ENCODE measurements at places on chromosomes 1 and 21.

- no peak for DNase-seq
Observed at GRCh38 chr1:11878891-11879190, 20.1 kb upstream of the NPPB start.

GRCh38 chr21:41648591-41649031 lies 118.2 kb downstream of the RIPK4 start:
- DNase-seq, result no peak

- no peak for DNase-seq
Observed at GRCh38 chr1:235553112-235553551, 48.9 kb upstream of the B3GALNT2 start.

DNA sequence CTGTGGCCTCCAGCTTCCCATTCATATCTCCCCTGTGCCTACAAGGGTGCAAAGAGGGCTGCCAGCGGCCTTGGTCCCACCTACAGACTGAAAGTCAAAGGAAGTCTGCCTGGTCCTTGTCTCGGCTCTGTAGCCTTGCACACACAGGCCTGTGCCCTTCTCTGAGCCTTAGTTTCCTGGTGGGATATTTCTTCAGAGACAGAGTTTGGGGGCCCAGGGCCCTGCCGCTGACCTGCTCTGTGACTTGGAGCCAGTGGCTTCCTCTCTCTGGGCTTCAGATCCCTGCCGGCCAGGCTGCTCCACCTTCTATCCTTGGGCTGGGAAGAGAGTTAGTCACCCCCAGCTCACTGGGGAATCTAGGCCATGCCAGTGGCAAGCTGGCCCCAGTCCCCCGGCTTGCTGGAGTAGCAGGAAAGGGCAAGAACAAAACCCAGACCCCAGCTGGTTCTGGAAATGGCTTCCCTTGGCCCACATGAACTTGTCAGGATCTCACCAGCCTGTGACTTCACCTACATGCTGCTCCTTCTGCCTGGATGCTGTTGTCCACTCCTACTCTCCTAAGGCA lies 1.0 kb upstream of the TMEM61 start:
- no peak for DNase-seq

- no peak for DNase-seq
Observed at GRCh38 chr1:107954126-107954525, 10.9 kb downstream of the VAV3 start.

GRCh38 chr1:181073638-181074037 lies 14.9 kb upstream of the IER5 start:
- DNase-seq, result peak; percentile 37

GRCh38 chr1:101965341-101965740 lies 31.4 kb downstream of the OLFM3 start:
- no peak for DNase-seq

DNA sequence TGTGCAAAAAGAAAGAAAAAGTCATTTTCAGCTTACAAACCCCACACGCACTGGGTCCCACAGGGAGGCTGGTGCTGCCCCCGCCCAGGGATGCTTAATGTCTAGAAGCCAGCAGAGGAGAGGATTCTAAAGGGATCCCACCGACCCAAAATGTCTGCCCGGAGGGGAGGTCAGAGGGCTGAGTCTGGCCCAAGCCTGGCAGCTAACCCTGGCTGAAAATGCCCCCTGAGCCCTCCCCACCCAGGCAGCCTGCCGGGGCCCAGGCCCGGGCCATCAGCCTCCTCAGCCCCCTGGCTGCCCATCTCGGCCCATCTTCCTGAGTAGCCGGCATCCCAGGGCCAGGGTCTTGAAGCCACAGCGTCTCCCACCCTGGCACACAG lies 33.5 kb downstream of the ACOT7 start:
- no peak for DNase-seq

DNA sequence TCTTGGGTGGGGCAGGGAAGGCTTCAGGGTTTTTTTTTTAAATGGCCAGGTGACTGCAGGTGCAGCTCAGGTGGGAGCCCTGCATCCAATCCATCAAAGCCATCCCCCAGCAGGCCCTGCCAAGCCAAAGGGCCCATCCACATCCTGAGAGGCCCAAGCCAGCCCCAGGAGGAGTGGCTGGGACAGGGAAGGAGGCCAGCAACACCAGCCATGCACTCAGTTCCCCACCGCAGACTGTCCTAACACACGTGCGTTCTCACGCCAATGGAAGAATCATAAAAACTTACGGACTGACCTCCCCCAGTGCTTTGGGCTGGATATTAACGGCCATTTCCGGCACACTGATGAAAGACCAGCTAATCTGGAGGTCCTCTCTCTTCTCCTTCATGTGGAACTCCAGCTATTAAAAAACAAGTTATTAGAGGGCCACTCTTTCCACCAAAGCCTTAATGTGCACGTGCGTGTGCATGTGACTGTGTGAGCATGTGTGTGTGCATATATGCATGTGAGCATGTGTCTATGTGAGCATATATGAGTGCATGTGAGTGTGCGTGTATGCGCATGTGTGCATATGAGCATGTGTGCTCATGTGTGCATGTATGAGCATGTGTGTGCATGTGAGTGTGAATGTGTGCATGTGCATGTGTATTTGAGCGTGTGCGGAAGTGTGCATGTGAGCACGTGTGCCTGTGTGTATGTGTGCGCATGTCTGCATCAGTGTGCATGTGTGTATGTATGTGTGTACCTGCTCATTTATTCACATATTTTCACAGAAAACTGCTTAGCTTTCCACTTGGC lies 35.1 kb downstream of the C2CD2 start:
- DNase-seq, result no peak

DNA sequence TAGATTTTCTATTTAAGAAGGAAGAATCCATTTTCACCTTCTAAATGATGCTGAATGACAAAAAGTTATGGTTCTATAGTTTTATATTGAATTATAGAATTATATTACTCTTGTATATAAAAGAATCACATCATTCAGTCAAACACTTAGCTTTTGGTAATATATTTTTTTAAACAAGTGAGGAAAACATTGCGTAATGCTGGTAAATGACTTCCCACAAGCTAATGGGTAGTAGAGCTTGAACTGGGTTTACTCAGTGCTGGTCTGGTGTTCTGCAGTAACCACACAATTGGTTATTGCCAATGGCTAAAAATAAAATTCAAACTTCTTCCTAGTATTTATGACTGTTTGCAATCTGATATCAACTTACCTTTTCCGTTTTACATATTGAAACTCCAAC lies 10.6 kb upstream of the GIPC2 start:
- DNase-seq, result no peak

Measured in kidney glomerular epithelial cell (primary cell).